Ascending aorta (tissue), 2 donors: ENCODE measurements at places on chromosomes 5 and 9. TPM values are rescaled to one million over a fixed set of nuclear protein-coding genes. Genes with fewer than 3 reads are reported as not detected.

- no peak overlapping the region for H3K4me3 ChIP-seq
- H3K36me3 ChIP-seq = no peaks in the 10 kb centered on the region
- peak overlapping the region; percentile 32 for H3K27ac ChIP-seq
- DNase-seq = no peak
- H3K4me1 ChIP-seq = peaks cover 33% of the 10 kb centered on the region
- H3K27me3 ChIP-seq = no peaks in the 10 kb centered on the region
Measured at GRCh38 chr9:112755016-112755427, 4.5 kb downstream of the SNX30 start.

DNA sequence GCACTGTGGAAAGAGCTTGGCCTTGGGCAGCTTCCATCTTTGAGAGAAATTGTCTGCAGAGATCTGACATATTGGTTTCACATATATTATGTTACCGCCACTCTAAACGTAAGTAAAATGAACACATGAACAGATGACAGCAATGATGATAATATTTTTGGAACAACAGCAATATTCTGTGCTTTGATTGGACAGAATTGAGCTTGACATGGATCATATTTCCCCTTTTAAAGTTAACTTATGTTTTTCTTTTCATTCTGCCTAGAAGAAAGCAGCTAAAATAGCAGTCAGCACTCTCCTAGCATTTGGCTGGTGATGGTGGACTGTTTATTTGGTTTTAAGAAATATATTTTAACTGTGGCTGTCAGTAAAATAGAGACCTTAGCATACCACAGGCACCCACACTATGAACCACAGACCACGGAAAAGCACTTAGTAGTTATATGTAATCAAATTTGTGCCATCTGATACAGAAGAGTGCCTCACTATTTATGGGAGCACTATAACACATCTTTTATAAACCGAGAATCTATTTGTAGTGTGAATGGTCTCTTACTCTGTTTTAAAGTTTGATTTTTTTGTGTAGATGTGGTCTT, 1.8 kb upstream of the CFAP95 start:
- H3K4me3 ChIP-seq = no peak overlapping the region
- H3K27me3 ChIP-seq = peaks cover 6% of the 10 kb centered on the region
- no peak overlapping the region for H3K27ac ChIP-seq
- no peak for DNase-seq

- no peaks in the 10 kb centered on the region for H3K4me1 ChIP-seq
- H3K27me3 ChIP-seq = no peaks in the 10 kb centered on the region
- H3K27ac ChIP-seq = no peak overlapping the region
- no peaks in the 10 kb centered on the region for H3K36me3 ChIP-seq
- H3K4me3 ChIP-seq = no peak overlapping the region
- no peak for DNase-seq
Measured at GRCh38 chr9:96057155-96057554, 181.7 kb downstream of the ERCC6L2 start.

- H3K4me1 ChIP-seq = peaks cover 8% of the 10 kb centered on the region
- H3K36me3 ChIP-seq = no peaks in the 10 kb centered on the region
- DNase-seq = no peak
- no peak overlapping the region for H3K27ac ChIP-seq
Measured at GRCh38 chr9:130262061-130262745, 3.4 kb upstream of the HMCN2 start.

- no peak overlapping the region for H3K4me3 ChIP-seq
- H3K36me3 ChIP-seq = no peaks in the 10 kb centered on the region
- no peak overlapping the region for H3K27ac ChIP-seq
Measured at GRCh38 chr9:133917375-133917774, 74.7 kb downstream of the VAV2 start.

GRCh38 chr5:153974813-153975163, 63.9 kb downstream of the FAM114A2 start:
- DNase-seq = no peak
- H3K27me3 ChIP-seq = no peaks in the 10 kb centered on the region
- no peaks in the 10 kb centered on the region for H3K36me3 ChIP-seq
- H3K4me3 ChIP-seq = no peak overlapping the region

DNA sequence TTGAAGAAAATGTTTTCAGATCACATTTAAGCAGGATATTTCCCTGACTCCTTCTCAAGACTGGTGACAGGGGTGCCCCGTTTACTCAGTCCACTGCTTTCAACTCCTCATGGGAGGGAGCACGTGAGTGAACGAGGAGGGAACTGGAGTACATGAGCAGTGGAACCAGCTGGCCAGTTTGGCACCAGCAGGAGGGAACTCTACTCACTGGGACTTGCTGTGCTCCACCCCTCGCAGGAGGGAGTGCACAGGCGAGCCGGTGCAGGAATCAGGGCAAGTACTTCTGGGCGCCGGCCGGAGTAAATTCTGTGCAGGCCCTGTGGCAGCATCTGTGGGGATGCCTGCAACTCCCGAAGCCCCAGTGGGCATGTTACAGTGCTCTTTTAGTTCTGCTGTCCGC, 1941.1 kb upstream of the C9orf72 start:
- no peaks in the 10 kb centered on the region for H3K4me1 ChIP-seq
- H3K27ac ChIP-seq = no peak overlapping the region
- no peaks in the 10 kb centered on the region for H3K36me3 ChIP-seq
- no peak overlapping the region for H3K4me3 ChIP-seq

- DNase-seq = no peak
- no peaks in the 10 kb centered on the region for H3K27me3 ChIP-seq
- no peaks in the 10 kb centered on the region for H3K4me1 ChIP-seq
- H3K36me3 ChIP-seq = no peaks in the 10 kb centered on the region
- no peak overlapping the region for H3K27ac ChIP-seq
- no peak overlapping the region for H3K4me3 ChIP-seq
Measured at GRCh38 chr5:59565551-59565950, 328.0 kb downstream of the PDE4D start.

GRCh38 chr5:655406-655805, 37.7 kb downstream of the TPPP start:
- H3K4me1 ChIP-seq = no peaks in the 10 kb centered on the region
- H3K4me3 ChIP-seq = no peak overlapping the region
- H3K27me3 ChIP-seq = no peaks in the 10 kb centered on the region

GRCh38 chr9:16058131-16058549, 505.3 kb downstream of the CCDC171 start:
- no peak overlapping the region for H3K27ac ChIP-seq
- H3K27me3 ChIP-seq = no peaks in the 10 kb centered on the region
- no peaks in the 10 kb centered on the region for H3K36me3 ChIP-seq

GRCh38 chr5:147530530-147531389, 20.9 kb upstream of the DPYSL3 start:
- H3K4me3 ChIP-seq = no peak overlapping the region
- no peak overlapping the region for H3K27ac ChIP-seq
- H3K27me3 ChIP-seq = no peaks in the 10 kb centered on the region
- H3K4me1 ChIP-seq = no peaks in the 10 kb centered on the region

DNA sequence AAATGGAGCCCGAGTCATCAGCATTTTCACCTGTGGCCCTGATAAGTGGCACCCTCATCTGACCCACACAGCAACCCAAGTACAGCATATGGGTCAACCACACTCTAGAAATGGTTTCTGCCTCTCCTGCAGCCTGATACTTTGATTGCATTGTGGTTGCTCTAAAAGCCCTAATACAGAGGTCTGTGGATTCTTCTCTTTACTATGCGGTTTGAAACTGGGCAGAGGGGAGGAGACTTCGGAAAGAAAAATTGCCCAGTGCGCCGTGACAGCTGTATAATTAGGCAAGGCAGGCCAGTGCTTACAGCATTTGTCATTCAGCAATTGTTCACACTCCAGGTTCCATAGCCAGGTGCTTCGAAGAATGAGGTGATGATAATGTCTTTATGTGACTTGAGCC, 361.0 kb downstream of the NFIB start:
- no peaks in the 10 kb centered on the region for H3K4me1 ChIP-seq
- H3K27ac ChIP-seq = no peak overlapping the region
- H3K36me3 ChIP-seq = no peaks in the 10 kb centered on the region
- H3K4me3 ChIP-seq = no peak overlapping the region
- no peaks in the 10 kb centered on the region for H3K27me3 ChIP-seq

DNA sequence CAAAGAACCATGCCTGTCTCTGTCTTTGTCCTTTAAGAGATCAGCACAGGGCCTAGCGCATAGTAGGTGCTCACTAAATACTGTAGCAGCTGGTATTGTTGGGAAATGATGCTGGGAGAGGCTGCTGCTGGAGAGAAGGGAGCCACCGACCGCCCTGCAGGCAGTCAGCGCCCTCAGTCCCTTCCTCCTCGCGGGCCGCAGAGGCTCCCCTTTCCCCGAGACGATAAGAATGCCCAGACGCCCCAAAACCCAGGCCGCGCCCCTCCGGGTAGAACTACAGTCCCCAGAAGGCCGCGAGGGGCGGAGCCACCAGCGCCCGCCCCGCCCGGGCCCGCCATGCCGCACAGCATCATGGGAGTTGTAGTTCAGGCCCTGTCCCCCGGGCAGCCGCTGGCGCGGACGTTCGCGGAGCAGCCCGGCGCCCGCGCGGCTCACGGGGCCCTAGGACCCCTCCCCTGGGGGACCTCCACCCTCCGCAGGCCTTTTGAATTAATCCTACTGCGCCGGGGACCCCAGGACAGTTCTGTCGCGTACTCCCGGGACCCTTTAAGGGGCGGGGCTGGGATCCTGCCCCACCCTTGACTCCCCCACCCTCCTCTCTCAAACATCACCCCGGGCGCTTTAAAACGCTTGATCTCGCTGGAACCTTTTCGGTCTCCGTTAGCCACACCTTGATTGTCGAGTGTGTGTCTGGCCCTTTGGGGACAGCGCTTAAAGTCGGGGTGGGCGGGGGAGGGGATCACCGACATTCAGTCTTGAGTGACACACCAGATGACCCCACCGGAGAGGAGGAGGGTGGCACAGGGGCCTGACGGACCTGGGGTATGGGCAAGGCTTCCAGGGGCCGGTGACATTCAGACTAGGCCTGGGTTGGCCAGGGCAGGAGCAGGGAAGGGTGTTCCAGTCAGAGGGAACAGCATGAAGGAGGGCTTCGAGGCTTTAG, 24.8 kb upstream of the IER5L start:
- DNase-seq = peak; percentile 92
- H3K4me3 ChIP-seq = peak overlapping the region; percentile 80
- H3K36me3 ChIP-seq = no peaks in the 10 kb centered on the region
- H3K27me3 ChIP-seq = no peaks in the 10 kb centered on the region

DNA sequence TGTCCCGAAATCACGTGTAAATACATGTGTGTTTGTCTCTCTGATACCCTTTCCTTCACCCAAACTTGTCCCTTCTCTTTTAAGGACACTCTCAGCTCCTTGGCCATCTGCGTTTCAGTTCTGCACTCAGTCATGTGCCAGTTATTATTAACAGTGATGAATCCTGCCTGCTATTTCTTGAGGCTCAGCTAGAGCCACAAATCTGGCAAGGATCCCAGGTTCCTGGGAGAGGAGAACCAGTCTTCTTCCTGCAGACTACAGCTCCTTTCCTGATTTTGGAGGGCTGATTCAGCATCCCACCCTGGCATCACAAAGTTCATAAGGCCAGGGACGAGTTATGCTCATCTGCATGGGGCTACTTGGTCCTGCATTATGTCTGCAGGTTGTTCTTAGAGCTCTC, 5.6 kb downstream of the MAMDC2 start:
- no peaks in the 10 kb centered on the region for H3K27me3 ChIP-seq
- H3K27ac ChIP-seq = peak overlapping the region; percentile 75
- H3K36me3 ChIP-seq = no peaks in the 10 kb centered on the region
- peak; percentile 57 for DNase-seq
- peaks cover 49% of the 10 kb centered on the region for H3K4me1 ChIP-seq

GRCh38 chr9:135268981-135269380, 181.5 kb downstream of the OLFM1 start:
- no peak overlapping the region for H3K27ac ChIP-seq
- H3K36me3 ChIP-seq = no peaks in the 10 kb centered on the region
- H3K4me1 ChIP-seq = no peaks in the 10 kb centered on the region

GRCh38 chr5:17373406-17373805, 124.6 kb upstream of the TAF11L2 start:
- H3K4me3 ChIP-seq = no peak overlapping the region
- no peaks in the 10 kb centered on the region for H3K36me3 ChIP-seq
- DNase-seq = no peak
- H3K27ac ChIP-seq = no peak overlapping the region
- no peaks in the 10 kb centered on the region for H3K4me1 ChIP-seq

- H3K36me3 ChIP-seq = no peaks in the 10 kb centered on the region
- no peaks in the 10 kb centered on the region for H3K27me3 ChIP-seq
- H3K4me3 ChIP-seq = no peak overlapping the region
- H3K4me1 ChIP-seq = no peaks in the 10 kb centered on the region
- DNase-seq = no peak
Measured at GRCh38 chr5:95803271-95804148, 19.0 kb downstream of the GLRX start.

REEP2 gene
- 3.5 TPM for total RNA-seq

OTP gene
- not detected for total RNA-seq

EGR1 gene
- 419 TPM for total RNA-seq

NTRK2 gene
- 23.8 TPM for total RNA-seq

ARAP3 gene
- total RNA-seq = 55.5 TPM

GRIA1 gene
- total RNA-seq = 7.0 TPM

ZNF474 gene
- total RNA-seq = not detected

GMCL2 gene
- total RNA-seq = not detected

OGN gene
- total RNA-seq = 156 TPM

LVRN gene
- 4.2 TPM for total RNA-seq

RALGDS gene
- 53.9 TPM for total RNA-seq

PCDHGA9 gene
- 3.2 TPM for total RNA-seq

TGFBI gene
- total RNA-seq = 174 TPM
